C1 segment of cervical spinal cord (tissue), 14 donors: ENCODE measurements at places on chromosomes 1 and 21.

DNA sequence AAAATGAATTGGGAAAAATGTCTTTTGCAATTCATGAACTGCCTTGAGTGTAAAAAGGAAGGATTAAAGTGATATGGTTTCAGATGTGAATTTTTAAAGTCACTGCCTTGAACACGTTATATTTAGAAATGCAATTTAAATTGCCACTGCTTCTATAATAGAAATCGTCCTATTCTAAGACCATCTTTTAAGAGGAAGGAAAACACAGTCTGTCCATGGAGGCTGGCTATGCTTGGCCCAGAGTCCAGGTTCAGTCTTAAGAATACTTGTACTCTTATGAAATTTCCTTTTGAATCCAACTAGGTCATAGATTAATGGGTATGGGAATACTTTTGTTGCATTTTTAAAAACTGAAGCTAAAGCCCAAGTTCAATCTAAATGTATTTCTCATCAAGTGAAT, 86.0 kb downstream of the PCNX2 start:
- no peak for DNase-seq

GRCh38 chr1:47229031-47229885, 2.8 kb downstream of the TAL1 start:
- DNase-seq = no peak

DNA sequence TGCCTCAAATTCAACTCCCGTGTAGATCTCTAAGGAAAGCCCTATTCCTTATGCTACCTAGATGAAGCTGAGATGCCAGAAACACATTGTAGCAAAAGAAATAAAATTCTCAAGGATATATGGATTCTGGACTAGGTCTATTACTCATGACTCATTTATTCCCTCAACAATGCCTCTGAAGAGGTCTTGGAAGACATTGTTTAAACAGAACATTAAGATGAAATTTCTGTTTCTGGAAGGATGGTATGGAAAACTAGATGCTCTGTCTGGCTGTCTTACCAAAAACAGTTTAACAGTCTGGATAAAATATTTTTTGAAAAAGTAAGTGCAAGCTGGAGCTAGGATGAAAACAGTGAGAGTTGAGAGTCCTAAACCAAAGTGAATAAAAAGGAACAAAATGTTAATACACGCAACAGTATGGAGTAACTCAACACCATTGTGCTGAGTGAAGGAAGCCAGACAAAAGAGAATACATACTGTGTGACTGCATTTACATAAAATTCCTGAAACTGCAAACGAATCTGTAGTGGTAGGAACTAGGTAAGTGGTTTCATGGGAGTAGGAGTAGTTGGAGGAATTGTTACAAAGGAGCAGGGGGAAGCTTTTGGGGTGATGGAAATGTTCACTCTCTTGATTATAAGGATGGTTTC, 59.3 kb upstream of the GNG12 start:
- no peak for DNase-seq

GRCh38 chr1:242004751-242005495, 6.0 kb upstream of the MAP1LC3C start:
- no peak for DNase-seq

- no peak for DNase-seq
Observed at GRCh38 chr1:218101409-218101808, 183.7 kb upstream of the RRP15 start.

GRCh38 chr1:18256282-18257235, 149.0 kb downstream of the IGSF21 start:
- DNase-seq = peak; percentile 24

- DNase-seq = no peak
Observed at GRCh38 chr1:19070197-19070651, 113.7 kb upstream of the IFFO2 start.

GRCh38 chr1:42420911-42421585, 34.8 kb downstream of the ZMYND12 start:
- peak; percentile 12 for DNase-seq

DNA sequence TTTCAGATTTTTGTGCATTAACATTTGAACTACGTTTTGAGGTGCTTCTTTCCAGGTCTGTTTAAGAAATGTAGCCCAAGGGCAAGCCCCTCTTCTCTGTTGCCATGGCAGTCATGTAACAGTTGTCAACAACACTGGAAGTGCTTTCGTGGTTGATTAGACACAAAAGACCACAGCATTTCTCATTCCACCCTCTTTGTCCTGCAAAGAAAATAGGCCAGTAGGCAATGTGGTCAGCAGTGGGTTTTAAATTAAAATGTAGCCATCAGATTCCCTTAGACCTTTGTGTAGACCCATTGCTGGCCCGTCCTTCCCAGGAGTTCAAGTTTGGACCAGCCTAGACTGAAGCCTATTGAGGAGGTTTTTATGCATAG, 35.4 kb downstream of the VANGL1 start:
- DNase-seq = no peak

DNA sequence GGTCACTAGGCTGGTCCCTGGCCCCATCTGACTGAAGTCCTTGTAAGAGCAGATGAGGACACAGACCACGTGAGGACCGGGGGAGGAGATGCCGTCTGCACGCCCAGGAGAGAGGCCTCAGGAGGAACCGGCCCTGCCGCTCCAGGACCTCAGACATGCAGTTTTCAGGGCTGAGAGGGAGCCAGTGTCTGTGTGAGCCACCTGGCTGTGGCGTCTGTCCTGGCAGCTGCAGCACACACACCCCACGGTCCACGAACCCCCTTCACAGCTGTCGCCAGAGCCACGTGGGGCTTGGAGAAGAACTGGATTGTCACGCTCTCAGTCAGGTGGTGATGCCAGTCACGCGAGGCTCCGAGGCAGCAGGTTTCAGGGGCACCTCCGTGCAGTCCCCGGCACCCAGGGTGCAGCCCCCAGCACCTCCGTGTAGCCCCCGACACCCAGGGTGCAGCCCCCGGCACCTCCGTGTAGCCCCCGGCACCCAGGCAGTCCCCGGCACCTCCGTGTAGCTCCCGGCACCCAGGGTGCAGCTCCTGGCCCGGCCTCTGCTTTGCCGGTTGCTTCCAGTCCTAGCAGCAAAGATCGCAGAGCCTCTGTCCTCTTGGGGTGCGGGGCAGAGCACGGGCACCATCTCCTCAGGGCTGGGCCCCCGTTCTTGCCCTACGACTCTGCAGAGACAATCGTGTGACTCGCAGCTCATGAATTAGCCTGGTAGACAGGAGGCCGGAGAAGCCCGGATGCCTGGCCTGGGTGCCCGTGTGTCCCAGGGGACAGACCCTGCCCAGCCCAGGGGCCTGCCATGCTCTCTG, 19.0 kb upstream of the SUMO3 start:
- DNase-seq = no peak

DNA sequence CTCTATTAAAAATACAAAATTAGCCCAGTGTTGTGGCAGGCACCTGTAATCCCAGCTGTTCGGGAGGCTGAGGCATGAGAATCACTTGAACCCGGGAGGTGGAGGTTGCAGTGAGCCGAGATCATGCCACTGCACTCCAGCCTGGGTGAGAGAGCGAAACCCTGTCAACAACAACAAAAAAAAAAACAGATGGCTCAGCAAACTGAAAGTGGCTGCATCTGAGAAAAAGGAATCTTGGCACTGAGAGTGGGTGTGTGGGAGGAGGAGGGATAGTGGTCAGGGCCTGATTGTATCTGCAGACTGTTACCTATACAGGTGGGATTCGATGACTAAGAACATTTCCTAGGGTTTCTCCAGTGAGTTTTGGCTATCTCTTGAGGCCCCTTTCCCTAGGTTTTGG, 122.2 kb upstream of the BARHL2 start:
- DNase-seq = no peak

- no peak for DNase-seq
Observed at GRCh38 chr1:217205578-217205977, 425.3 kb downstream of the GPATCH2 start.

DNA sequence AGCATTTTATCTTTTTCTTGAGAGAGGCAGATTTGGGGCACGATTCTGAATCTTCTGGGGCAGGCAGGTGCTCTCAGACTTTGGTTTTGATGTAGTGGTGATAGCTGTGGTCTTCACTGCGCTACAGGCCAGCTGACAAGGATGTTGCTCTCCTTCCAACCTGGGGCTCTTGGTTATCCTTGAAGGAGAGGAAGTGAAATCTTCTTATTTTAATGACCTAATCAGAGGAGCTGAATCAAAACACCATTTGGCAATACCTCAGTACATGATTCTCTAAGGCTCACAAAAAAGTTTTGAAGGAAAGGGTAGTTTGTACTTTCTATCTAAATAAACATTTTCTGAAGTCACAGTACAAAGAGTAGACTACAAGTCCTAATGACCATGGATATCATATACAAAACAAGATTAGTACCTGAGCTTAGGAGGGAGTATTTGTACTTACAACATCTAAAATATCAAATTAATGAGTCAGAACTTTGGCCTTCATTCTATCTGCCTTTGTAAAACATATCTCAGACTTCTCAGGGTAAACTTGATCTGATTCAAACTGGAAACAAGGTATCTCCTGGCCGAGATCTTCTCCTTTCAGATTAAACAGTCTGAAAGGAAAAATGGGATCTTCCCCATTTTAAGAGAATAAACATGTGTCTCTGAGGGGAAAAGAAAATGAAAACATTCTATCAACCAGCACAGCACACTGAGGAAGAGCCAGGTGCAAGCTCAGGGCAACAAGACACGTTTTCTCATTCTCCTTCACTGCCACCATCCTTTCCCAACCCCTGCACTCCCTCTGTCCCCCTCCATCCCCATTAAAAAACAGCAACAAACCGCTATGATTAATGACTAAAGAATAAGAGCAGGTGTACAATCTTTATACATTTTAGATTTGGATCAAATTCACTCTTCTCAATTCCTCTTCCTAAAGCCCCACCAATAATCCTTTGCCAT, 69.2 kb downstream of the SH3GLB1 start:
- DNase-seq = no peak

DNA sequence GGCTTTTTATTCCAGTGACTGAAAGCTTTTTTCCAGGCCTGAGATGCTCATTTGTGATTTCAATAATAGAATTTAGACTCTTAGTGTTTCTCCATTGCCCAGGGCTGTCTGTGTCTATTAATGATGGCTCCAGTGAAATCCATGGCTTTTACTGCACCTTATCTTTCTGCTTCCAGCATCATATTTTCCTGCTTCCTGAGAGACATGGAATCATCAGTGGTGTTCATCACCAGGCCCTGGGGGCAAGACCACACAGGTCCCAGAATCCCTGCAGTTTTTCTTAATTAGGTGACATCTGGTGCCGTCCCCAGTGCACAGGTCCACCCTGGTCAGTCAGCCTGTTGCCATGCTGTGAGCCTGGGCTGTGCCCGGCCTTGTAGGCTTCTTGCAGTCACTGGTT, 15.5 kb downstream of the NT5C1A start:
- DNase-seq = no peak

- DNase-seq = peak; percentile 34
Observed at GRCh38 chr1:76279101-76279748, 204.7 kb downstream of the ST6GALNAC3 start.

GRCh38 chr1:54163573-54163972, 10.8 kb upstream of the CDCP2 start:
- no peak for DNase-seq

DNA sequence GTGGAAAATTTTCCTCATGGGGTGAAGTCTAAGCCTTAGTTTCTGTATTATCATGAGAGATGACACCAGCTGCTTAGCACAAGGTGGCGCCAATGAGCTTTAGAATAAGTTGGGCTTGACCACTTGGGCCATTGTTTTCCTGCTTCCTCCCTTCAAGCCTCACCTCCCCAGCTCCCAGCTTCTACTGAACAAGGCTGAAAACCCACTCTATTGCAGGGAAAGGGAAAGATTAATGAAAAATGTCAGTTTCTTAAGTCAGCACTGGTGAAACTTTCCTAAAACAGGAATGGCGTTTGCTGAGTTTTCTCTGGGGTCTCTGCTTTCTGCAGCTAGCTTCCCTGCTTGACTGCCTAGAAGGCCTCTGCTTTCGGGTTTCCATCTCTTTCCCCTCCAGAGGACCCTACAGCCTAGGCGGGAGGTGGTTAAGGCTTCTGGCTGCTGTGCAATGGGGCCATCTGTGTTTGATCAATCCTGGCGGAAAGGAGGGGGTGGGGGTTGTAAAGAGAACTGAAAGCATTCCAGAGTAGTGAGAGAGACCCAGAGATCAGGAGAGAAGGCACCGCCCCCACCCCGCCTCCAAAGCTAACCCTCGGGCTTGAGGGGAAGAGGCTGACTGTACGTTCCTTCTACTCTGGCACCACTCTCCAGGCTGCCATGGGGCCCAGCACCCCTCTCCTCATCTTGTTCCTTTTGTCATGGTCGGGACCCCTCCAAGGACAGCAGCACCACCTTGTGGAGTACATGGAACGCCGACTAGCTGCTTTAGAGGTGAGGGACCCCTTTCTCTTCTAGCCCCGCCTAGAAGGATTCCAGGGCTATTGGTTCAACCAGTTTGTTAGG, at the start of gene OLFML3:
OLFML3 (plus strand) TSS at position 612 of the 840 bp plus-strand sequence; CDS start at position 655, 43 bp downstream.
- peak; percentile 38 for DNase-seq

GRCh38 chr1:66300280-66300971, 233.5 kb upstream of the SGIP1 start:
- no peak for DNase-seq

DNA sequence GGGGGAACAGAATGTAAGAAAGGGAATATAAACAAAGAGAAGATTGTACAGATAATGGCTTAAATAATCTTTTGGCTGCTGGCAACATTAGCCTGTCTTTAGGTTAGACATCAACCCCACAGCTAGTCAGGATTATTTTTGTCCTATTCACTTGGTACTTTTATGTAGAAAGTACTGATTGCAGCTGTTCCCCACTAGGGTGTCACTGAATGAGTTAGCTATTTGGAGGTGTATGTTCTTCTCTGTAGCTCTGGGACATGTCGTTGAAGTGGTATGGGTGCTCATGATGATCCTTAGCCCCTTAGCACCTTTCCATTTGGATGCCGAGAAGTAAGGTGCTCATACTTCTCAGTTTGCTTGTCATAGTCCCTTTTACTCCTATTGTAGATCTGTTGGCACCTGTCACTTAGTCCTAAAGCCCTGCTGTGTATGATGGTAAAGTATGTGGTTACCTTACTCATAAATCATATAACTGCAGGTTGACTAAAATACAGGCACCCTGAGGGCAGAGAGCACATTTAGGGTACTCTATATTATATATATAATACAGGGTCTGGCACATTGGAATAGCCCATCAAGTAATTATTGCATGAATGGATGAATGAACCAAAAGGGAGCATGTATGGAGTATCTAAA, 64.6 kb downstream of the USP25 start:
- DNase-seq = no peak

DNA sequence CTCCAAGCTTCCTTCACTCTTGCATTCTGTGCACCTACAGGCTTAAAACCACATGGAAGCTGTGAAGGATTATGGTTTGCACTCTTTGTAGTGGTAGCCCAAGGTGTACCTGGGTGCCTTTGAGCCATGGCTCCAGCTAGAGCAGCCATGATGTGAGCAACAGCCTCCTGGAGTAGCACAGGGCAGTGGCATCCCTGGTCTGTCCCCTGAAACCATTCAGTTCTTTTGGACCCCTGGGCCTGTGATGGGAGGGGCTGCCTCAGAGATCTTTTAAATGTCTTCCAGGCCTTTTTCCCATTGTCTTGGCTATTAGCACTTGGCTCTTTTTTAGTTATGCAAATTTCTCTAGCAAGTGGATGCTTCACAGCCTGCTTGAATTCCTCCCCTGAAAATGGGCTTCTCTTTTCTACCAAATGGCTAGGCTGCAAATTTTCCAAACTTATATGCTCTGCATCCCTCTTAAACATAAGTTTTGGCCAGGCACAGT, 47.4 kb downstream of the CLCA4 start:
- DNase-seq = no peak

- no peak for DNase-seq
Observed at GRCh38 chr1:3479511-3480368, 25.3 kb downstream of the ARHGEF16 start.

- DNase-seq = no peak
Observed at GRCh38 chr1:100077531-100077930, 55.2 kb downstream of the SASS6 start.
